Astrocyte of the hippocampus (primary cell): ENCODE measurements at places on chromosomes 7 and 10.
A peak's percentile ranks its signal among the peaks of the same experiment; 100 is the strongest.

GRCh38 chr7:1053816-1054370 is 9.5 kb downstream of the GPR146 start:
- no peak for DNase-seq

GRCh38 chr7:151792636-151793035 is 84.3 kb downstream of the PRKAG2 start:
- no peak for DNase-seq

DNA sequence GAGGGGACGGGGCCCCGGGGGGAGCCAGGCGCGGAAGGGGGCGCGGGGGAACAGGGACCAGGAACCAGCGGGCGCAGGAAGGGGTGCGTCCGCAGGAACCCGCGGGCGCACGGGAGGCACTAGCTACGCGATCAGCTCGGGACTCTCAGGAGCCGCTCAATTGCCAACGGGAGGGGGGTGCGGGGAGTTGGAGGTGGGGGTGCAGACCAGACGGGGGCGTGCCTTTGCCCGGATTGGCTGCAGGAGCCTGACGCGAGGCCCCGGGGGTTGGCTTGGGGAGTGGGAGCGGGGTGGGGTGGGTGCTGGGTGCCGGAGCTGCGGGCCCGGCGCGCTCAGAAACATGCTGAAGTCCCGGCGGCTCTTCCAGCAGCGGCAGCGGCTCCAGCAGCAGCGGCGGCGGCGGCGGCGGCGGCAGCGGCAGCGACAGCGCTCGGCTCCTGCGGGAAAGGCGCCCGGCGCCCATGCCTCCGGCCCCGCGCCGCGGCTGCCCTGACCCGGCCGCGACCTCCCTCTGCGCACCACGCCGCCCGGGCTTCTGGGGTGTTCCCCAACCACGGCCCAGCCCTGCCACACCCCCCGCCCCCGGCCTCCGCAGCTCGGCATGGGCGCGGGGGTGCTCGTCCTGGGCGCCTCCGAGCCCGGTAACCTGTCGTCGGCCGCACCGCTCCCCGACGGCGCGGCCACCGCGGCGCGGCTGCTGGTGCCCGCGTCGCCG is at the start of gene ADRB1:
ADRB1 (plus strand) TSS at position 335 of the 715 bp plus-strand sequence; CDS start at position 602, 267 bp downstream.
- peak; percentile 77 for DNase-seq

DNA sequence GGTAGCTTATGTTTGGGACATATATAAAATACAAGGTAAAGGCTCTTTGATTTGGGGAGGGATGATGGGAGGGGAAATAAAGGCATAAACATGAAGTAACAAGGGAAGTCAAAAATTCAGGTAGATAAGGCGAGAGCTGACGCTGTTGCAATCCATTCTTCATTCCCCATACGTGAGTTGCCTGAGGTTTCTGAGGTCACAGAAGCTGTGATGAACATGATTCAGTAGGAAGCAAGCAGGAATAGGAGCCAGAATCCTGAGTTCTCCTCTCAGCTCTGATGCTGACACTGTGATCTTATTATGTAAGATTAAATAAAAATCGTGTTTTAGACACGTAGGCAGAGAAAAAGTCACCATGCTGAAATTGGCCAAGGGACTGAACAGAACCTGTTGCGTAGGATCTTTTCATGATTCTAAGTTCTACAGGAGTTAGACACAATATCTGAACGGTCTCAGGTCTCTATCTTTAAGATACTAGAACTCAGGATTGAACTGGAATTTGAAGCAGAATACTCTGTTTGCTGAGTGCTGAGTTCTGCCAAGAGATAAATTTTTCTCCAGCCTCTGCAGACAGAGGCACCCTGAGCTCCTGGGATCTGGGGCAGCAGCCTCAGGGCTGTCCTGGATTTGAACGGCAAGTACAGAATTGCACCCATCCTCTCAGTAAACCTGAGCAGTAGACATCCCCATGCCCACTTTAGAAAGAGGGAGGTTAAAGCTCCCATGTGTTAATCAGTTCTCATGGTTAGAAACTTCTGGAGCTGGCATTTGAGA is 21.0 kb downstream of the KLF6 start:
- DNase-seq = peak; percentile 68

- DNase-seq = peak; percentile 36
Observed at GRCh38 chr7:148336411-148336810, 254.2 kb upstream of the C7orf33 start.

DNA sequence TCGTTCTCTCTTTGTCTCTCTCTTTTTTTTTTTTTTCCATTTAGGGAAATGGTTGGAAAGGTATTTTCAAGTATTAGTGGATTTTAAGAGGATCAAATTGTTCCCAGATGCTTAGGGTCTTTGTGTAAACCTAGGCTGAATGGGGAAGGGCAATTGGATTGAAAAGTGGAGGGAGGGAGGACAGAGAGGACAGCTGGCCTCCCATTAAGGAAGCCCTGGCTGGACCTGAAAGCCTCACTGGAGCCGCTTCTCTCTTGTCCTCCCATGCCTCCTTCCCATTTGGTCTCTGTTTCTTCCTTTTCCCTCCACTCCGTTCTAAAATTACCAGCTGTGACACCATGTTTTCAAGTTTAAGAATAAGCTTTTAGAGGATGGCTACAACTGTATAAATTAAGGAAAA is 104.1 kb downstream of the TACC2 start:
- no peak for DNase-seq

DNA sequence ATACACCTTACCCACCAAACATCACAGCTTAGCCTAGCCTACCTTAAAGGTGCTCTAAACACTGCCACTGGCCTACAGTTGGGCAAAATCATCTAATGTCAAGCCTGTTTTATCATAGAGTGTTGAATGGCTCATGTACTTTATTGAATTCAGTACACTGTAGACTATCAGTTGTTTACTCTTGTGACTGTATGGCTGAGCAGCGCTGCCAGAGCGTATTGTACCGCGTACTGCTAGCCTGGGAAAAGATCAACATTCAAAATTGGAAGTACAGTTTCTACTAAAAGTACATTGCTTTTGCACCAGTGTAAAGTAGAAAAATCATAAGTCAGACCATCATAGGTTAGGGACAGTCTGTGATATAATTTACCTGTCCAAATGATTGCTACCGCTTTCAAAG is 226.8 kb downstream of the PRPF18 start:
- no peak for DNase-seq

GRCh38 chr7:48028938-48029337 is at the start of gene SUN3:
Gene SUN3 (minus strand): TSS chr7:48029107. CDS start chr7:48028938, 169 bp downstream.
- DNase-seq = no peak

- DNase-seq = peak; percentile 15
Observed at GRCh38 chr7:108322046-108322445, 134.2 kb downstream of the NRCAM start.

GRCh38 chr10:3411044-3411443 is 238.5 kb upstream of the PITRM1 start:
- DNase-seq = no peak

- DNase-seq = peak; percentile 41
Observed at GRCh38 chr10:55024713-55025112, 223.7 kb upstream of the PCDH15 start.

DNA sequence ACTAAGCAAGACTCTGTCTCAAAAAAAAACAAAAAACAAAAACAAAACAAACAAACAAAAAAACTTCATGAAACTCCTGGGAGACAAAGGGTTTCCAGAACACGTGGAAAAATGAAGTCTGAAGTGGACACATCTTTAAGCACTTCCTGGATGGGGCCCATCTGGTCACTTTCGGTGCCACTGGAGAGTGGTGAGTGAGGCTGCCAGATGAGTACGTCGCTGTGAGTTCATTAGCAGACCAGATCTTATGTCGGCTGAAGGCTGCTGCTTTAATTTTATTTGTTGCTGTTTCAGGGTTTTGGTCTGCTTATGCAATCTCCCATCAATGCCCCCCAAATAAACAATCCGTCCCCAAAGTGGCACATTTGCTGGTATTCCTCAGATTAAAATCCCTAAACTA is 64.4 kb downstream of the NPTX2 start:
- no peak for DNase-seq

- peak; percentile 27 for DNase-seq
Observed at GRCh38 chr7:114715907-114716306, 206.0 kb upstream of the MDFIC start.

DNA sequence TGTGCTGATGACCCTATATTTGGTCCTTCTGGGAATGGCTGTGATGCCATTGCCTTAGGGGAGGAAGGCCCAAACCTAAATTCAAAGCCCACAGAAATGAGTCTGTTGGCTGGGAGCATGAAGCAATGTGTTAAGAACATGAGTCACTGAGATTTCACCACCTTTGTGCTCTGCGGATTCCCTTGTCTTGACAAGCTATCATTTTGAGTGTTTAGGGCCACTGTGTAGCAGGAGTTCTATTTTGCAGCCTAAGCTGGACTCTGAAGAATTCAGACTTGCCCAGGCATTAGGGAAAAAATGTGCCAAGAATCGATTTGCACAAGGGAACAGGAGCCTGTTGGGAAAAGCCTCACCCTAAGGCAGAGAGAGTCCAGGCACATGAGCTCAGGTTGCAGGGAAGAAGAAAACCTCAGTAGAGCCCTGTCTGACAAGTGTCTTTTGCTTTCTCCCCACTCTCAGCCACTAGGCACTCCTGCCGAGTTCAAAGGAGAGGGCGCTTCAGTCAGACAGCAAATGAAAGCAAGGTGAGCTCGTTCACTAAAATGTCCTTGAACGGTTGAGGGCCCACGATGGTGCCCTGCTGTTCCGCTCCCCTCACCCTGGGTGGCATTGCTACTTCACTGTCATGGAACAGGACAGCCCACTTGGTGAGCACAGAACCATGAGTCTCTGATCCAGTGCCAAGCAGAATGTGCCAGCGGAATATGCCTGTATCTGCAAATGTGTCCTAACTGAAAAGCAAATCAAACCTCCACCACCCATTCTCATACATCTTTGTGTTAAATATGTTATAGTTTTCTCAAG is 93.6 kb downstream of the PRLHR start:
- peak; percentile 66 for DNase-seq

GRCh38 chr7:7772397-7772821 is 54.0 kb upstream of the RPA3 start:
- peak; percentile 39 for DNase-seq

GRCh38 chr7:76509931-76510877 is at the start of gene UPK3B:
Gene UPK3B (plus strand): TSS chr7:76510552. CDS start chr7:76510653, 101 bp downstream.
- DNase-seq = peak; percentile 38

DNA sequence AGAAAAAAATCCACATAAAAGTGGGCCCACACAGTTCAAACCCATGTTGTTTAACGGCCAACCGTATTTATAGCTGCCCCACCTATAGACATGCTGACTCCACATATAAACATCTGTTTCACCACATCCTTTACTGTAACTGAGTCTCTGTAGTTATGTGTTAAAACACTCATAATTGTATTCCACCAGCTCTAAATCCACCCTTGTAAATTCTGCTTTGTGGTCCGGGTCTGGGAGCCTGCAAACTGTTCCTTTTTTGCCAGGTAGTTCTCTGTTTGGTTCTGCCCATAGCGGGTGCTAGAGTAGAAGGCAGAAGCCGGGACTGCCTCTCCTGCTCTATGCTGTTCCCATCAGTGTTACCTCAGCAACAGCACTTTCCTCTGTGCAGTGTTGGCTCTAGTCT is 20.2 kb upstream of the FHIP2A start:
- no peak for DNase-seq

- peak; percentile 96 for DNase-seq
Observed at GRCh38 chr10:20598590-20598989, 298.5 kb downstream of the NEBL start.

DNA sequence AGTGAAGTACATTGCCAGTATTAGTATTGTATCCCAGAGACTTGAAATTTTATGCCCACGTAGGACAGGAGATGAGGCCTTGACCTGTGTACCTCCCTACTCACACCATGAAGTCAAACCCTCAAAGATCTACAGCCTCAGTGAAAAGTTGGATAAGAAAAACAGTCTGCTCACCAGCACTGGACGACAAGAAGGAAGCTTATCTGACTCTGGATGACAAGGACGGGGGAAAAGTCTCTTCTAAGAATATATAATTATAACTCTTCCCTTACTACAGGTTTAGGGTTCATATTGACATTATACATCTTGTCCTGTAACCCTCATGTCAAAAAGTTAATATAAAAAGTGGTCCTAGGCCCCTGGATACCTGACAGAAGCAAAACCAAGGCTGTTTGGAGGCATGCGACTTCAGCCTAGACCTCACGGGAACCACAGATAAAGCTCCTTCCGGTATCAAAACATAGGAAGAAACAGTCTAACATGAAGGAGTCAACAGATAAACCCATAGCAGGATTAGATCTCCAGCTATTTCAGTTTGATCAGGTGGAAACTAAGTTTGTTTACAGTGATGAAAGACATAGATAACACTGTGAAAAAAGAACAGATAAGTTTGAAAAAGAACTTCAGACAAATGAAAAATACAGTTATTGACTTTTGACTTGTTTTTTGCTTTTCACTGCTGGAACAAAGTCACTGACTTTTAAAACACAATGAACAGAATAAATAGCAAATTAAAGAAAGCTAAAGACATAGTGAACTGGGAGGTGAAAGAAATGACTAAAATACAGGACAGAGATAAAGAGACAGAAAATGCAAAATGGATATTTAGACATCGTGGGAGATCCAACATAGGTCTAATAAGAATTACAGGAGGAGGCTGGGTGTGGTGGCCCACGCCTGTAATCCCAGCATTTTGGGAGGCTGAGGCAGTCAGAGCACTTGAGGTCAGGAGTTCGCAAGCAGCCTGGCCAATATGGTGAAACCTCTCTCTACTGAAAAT is 145.9 kb downstream of the PHTF2 start:
- DNase-seq = no peak

- peak; percentile 87 for DNase-seq
Observed at GRCh38 chr7:132066761-132067171, 509.5 kb downstream of the PLXNA4 start.

GRCh38 chr7:147578196-147578595 is 1012.4 kb upstream of the C7orf33 start:
- DNase-seq = peak; percentile 22

DNA sequence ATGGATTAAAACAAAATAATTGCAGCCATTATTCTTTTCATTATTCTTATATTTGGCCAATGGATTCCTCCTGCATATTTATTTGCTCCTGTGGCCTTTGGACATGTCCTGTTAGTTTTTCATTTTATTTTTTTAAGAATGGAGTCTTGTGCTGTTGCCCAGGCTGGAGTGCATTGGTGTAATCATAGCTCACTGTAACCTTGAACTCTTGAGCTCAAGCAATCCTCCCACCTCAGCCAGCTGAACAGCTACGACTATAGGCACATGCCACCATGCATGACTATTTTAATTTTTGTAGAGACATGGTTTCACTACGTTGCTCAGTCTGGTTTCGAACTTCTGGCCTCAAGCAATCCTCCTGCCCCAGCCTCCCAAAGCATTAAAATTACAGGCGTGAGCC is 42.7 kb upstream of the SRI start:
- DNase-seq = no peak

GRCh38 chr7:114645451-114645850 is 230.8 kb downstream of the FOXP2 start:
- no peak for DNase-seq

DNA sequence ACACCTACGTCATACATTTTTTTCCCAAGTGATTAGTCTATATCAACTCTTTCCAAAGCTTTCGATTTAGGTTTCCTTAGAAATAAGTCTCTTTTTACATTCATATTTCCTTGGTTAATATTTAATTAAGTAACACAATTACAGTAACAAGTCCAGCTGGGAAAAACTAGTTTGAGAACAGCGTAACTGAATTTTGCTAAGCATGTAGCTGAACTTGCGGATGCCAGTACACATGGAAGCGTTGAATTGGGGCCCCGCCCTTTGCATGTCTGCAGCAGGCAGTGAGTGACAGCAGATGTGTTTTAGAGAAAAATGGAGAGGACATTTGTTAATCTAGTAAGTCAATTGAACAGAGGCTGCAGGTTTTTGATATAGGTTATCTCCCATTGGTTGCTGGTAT is 72.5 kb downstream of the TAF3 start:
- DNase-seq = no peak

- DNase-seq = no peak
Observed at GRCh38 chr10:103931603-103932002, 13.6 kb upstream of the STN1 start.
